Activated T-helper 1 cell treated with Interleukin-2 at 50 U/mL for 16 hours (primary cell): ENCODE measurements at places on chromosomes 6 and 20.

GRCh38 chr20:49276161-49276960 lies 1.5 kb downstream of the ZNFX1 start:
- no peak for DNase-seq

- no peak for DNase-seq
Observed at GRCh38 chr20:40966103-40966502, 62.5 kb upstream of the TOP1 start.

GRCh38 chr6:156826290-156826955 lies 49.2 kb downstream of the ARID1B start:
- no peak for DNase-seq

- no peak for DNase-seq
Observed at GRCh38 chr6:54515713-54516112, 207.5 kb downstream of the TINAG start.

- DNase-seq, result no peak
Observed at GRCh38 chr6:86756640-86757229, 180.6 kb upstream of the HTR1E start.

DNA sequence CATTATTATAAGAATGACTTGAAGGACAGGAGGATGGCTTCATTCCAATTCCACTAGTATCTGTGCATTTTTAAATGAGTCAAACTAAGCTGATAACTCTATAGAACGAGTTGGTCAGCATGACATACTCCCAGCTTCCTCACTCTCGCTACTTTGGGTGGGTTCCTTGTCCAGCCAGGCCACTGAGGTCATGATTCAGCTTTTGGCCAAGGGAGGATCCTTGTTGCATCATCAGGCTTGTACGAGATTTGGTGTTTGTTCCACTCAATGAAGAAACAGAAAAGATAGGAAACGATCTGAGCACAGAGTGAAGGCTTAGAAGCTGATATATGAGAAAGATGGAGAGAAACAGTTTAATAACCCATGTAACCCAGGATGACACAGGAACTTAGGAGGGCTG lies 19.8 kb downstream of the NEDD9 start:
- no peak for DNase-seq

DNA sequence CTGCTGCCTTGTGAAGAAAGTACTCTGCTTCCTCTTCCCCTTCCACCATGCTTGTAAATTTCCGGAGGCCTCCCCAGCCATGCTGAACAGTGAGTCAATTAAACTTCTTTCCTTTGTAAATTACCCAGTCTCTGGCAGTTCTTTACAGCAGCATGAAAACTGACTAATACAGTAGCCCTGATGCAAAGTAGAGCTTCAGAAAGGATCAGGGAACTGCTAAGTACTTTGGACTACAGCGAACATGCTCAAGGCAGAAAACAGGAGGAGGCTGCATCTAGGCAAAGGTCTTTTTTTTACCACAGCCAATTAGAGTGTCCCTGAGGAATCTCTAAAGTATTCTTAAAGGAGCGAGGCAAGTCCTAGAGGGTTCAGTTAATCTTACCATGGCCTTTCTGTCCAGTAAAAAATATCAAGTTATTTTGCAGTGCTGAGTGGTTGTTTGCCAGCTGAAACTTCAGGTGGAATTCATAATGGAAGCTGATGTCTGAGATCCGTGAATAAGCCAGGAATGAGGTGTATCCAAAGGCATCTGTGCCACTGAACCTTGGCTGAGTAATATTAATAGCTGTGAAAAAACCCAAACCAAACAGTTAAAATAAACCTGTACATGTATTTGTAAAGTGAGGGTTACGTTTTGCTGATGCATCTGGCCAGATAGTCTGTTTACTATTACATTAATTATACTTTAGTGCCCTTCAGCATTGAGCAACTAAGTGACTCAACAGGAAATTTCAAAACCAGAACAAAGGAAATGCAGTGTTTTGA lies 170.4 kb downstream of the PHF3 start:
- no peak for DNase-seq

- DNase-seq, result no peak
Observed at GRCh38 chr20:58044931-58045555, 183.4 kb downstream of the ANKRD60 start.

DNA sequence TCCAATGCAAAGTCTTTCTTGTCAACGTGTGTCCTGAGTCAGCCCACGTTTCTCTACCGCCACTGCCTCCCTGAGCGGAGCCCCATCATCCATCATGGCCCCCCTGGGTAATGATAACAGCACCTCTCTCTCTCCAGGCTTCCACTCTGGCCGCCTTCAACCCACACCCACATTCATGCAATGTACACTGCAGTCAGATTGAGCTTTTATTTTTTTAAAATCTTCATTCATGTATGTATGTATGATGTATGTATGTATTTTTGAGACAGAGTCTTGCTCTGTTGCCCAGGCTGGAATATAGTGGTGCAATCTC lies 245.2 kb downstream of the PREX1 start:
- no peak for DNase-seq

DNA sequence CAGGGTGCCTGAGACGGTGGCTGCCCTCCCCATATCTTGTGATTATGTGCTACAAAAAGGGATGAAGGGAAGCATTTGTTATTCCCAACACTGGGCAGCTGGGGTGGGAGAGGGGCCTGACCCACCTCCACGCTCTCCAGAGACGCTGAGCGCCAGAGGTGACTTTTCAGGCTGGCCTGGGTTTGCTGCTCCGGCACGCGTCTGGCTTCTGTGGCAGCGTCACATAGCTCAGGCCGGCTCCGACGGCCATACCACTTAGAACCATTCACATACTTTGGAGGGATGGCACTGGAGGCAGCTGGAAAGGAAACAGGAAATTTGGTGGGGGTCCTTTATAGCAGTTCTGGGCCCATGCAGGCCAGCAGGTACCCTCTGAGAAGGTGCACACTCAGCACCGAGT lies 72.6 kb downstream of the NINL start:
- DNase-seq, result no peak

DNA sequence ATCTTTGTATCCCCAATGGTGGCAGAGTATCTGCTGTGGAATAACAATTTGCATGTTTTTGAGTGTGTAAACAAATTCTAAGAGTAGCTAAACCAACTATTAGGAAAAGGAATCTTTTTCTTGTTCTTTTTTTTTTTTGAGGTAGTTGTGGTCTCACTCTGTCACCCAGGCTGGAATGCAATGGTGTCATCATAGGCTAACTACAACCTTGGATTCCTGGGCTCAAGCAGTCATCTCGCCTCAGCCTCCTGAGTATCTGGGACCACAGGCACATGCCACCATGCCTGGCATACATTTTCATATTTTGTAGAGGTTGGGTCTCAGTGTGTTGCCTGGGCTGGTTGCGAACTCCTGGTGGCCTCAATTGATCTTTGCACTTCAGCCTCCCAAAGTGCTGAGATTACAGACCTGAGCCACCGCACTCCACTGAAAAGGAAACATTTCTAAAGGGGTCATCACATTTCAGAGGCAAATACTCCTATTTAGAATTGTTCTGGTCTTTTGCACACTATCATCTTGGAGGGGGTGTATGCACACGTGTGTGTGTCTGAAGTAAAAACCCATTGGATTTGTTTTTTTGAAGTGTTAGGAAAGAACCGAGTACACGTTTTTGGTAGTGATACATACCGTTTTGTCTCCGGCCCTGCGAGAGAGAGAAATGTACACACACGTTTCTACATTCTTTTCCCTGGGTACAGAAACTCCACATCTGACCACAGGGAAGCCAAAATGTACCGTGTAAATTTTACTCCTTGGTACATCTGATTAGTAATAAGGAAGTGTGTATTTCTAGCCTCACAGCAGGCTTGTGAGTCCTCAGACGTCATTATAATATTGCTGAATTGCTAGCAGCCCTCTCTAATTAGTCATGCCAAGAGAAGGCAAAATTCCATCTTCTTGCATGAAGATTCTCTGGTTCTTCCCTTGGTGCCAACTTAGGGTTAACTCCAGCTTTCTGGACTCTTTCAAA lies 183.6 kb downstream of the JARID2 start:
- no peak for DNase-seq

DNA sequence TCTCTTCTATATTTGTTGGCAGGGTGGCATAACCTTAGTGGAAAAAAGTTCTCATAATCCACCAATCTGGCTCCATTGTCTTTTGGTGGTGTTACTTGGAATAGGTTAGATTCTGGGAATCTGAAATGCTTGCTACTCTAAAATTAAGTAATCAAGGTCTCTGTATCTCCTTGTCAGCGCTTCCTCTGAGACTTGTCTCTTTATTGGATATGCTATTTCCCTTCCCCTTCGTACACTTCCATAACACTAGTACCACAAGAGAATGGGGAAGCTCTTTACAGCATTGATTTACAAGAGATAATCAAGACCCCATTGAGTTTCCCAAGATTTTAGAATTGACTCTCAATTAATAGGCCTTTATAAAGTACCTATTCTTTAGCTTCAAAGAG lies 280.2 kb downstream of the ADGB start:
- no peak for DNase-seq

DNA sequence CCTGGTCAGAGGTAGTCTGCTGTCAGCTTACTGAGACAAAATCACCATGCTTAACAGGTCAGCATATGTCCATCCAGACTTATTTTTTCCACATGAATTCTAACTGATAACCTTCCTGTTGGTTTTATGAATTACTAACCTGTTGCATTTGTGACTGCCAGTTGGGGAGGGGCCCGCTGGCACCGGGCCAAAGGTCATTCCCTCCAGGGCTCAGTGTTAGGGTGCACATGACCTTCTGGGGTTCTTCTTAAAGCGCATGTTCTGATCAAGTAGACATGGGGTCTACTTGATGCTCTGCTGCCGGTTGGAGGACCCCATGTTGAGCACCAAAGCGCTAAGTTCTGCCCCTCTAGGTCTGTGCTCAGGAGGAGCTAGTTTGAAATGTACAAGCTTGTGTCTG lies 15.6 kb downstream of the DUSP22 start:
- DNase-seq, result no peak

GRCh38 chr6:163254341-163254835 lies 160.1 kb upstream of the QKI start:
- DNase-seq, result no peak

DNA sequence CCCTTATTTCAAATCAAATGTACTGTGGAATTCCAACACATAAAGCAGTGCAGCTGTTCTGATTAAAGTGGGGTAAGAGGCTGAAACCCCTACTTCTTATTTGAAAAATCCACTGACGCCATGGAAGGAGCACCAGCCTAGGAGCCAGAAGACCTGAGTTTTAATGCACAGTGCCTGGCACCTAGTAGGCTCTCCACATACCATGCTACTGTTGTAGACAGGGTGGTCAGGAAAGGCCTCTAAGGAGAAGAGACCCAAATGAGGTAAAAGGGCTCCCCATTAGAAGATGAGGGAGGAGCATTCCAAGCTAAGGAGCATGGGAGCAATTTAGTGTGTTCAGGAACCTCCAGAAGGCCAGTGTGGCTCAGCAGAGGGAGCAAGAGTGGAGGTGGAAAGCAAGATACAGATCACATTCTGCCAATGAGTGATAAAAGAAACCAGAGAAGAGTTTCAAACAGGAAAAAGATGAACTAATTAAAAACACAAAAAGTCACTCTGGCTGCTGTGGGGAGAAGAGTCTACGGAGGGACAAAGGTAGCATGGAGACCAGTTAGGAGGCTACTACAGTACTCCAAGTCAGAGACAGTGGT lies 11.8 kb upstream of the ZNF76 start:
- DNase-seq, result no peak

GRCh38 chr6:44826025-44826676 lies 438.6 kb downstream of the CDC5L start:
- DNase-seq, result no peak

DNA sequence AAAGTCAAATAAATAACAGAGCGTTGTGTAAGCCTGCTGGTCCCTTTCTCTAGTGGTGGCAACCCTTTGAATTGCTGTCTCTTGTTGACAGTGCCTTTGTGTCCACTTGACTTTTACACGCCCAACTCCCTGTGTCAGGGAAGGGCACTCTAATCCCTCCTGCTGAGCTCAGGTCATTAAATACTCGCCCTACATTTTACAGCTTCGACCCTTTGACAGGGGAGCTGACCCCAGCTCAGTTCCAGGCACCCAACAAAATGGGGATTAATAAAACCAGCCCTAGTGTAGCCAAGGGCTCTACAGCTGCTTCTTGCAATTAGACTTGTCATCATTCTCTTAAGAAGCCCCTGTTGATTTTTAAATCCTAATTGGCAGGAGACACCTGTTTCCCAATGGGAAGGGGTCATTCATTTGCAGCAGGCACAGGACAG lies 308.2 kb downstream of the EYA4 start:
- DNase-seq, result no peak

DNA sequence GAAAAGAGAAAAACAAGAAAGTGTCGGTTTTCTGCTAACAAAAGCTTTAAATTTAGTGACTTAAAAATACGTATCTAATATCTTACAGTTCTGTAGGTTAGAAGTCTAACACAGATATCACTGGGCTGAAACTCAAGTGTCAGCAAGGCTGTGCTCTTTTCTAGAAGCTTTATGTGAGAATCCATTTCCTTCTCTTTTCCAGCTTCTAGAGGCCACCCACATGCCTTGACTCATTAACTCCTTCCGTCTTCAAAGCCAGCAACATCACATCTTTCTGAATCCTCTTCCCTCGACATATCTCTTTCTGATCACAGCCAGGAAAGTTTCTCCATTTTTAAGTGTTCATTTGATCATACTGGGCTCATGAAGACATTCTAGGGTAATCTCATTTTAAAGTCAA lies 262.0 kb downstream of the MAFB start:
- DNase-seq, result no peak

DNA sequence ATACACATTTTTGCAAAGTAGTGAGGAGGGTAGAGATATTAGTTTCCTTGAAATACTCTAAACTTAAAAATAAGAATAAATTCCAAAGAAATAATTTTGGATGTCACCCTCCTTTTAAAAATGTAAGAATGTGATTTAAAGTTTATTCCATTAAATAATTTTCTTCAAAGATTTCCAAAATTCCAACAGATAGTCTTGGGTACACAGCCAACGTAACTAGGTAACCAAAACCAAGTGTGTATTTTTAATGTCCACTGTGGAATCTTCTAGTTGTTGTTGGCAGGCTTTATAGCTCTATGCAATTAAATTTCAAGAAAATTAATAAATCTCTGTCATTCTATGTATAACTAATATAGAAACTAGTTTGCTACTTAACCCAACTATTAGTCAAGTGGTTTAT lies 101.3 kb downstream of the COL21A1 start:
- no peak for DNase-seq

- no peak for DNase-seq
Observed at GRCh38 chr20:11261533-11262000, 587.8 kb upstream of the JAG1 start.

DNA sequence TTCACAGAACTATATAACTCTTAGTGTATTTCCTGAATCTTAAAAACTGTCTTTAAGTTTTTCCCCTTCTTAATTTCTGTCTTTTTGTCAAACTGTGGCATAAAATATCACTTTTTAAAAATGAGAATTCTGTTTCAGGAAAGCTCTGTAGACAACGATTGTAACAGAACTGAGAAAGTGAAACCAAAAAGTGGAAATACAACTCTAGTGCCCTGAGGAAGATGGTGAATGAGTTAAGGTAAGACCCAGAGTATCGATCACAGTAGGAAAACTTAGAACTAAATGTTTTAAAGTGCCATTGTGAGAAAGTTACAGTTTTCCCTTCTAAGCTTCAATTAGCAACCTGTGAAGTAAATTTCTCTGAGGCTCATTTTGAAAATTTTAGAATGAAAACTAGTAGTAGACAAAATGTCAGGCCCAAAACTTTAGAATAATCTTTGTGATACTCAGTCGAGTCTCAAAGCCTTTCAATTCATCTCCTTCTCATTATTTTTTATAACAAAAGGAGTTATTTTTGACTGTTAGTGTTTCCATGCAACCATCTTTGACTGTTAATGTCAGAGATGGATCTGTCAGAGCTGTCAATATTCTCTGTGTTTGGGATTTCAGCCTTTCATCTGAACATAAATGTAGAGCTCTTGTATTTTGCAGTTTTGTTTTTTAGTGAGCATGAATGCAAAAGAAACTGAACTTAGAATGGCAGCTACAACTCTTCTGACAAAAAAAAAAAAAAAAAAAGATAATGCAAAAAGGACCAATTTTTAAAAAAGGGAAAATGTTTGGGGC lies 19.0 kb upstream of the TRDN start:
- no peak for DNase-seq
